Left forelimb (tissue), 1 donor: ENCODE measurements at places on chromosomes 6 and 20.

- no peak for DNase-seq
Observed at GRCh38 chr6:170056278-170056711, 234.6 kb downstream of the DLL1 start.

GRCh38 chr6:79431537-79431933, 105.7 kb downstream of the LCA5 start:
- DNase-seq = no peak

DNA sequence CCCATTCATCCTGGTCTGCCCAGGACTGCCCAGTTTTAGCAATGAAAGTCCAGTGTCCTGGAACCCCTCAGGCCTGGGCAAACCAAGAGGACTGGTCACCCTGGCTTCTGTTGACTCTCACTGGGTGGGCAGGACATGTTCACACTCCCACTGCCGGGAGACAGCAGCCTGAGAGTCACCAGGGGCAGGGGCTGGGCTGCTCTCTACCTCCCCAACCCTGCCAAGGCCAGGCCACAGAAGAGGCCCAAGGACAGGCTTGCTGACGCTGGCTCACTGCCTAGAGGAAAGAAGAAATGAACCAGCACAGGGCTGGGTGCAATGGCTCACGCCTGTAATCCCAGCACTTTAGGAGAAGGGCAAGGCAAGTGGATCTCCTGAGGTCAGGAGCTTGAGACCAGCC, 36.9 kb downstream of the C20orf203 start:
- no peak for DNase-seq

- no peak for DNase-seq
Observed at GRCh38 chr20:44402391-44403193, 47.1 kb downstream of the HNF4A start.

DNA sequence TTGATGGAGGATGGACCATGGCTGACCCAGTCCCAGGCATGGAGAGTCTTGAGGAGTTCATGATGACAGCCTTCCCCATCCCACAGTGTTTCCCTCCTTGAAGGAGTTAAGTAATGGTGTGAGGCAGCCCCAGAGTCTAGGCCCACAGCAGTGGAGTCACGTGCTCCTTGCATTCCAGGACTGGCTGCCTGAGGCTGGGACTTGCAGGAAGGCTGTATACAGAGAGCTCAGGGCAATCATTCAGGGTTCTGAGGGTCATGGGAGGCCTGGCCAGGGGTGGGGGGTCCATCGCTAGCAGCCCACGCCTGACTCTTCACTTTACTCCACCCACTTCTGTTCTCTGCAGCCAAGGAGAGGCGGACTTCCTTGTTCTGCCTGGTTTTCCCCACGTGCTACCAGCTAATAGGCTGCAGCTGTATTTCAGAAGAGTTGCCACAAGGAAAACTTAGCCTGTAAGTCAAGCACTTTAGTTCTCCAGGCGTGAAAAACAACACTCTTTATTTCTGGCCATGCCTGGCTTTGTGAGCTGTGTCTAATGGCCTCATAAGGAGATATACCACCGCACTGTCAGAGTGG, 272.5 kb downstream of the DHX35 start:
- DNase-seq = peak; percentile 53

GRCh38 chr20:58570204-58570859, 55.1 kb upstream of the APCDD1L start:
- DNase-seq = no peak

GRCh38 chr6:138113588-138114210, 6.5 kb upstream of the PERP start:
- DNase-seq = no peak
